A375 (cell line): ENCODE measurements at places on chromosomes 5 and 9. TPM values are rescaled to one million over a fixed set of nuclear protein-coding genes. Genes with fewer than 3 reads are reported as not detected.

PSMD5 gene
- total RNA-seq, result 15.0 and 15.9 TPM in 2 replicates

SVEP1 gene
- 0.72 and 0.98 TPM in 2 replicates for total RNA-seq

ROPN1L gene
- total RNA-seq, result 3.9 and 5.3 TPM in 2 replicates

CCL28 gene
- 11.1 and 12.3 TPM in 2 replicates for total RNA-seq

EGFLAM gene
- 5.3 and 5.5 TPM in 2 replicates for total RNA-seq

SLC1A1 gene
- 10.5 and 10.8 TPM in 2 replicates for total RNA-seq

CYSTM1 gene
- total RNA-seq, result 20.3 TPM in 2 replicates

CRHBP gene
- total RNA-seq, result 0.50 and 0.53 TPM in 2 replicates

FOXI1 gene
- not detected in 2 replicates for total RNA-seq

GCNT4 gene
- total RNA-seq, result not detected in 2 replicates

CXCL14 gene
- 0.11 TPM in 1 of 2 replicates, not detected in the other for total RNA-seq

S1PR3 gene
- total RNA-seq, result not detected in 2 replicates

PCDHGC5 gene
- 1.1 and 1.3 TPM in 2 replicates for total RNA-seq

ELOVL7 gene
- total RNA-seq, result 0.45 and 0.68 TPM in 2 replicates

EGR1 gene
- total RNA-seq, result 10.7 and 16.8 TPM in 2 replicates

RAPGEF6 gene
- total RNA-seq, result 16.3 and 20.0 TPM in 2 replicates

NSG2 gene
- not detected in 2 replicates for total RNA-seq

P4HA2 gene
- total RNA-seq, result 30.6 and 32.3 TPM in 2 replicates

ITK gene
- total RNA-seq, result not detected in 2 replicates

SIGMAR1 gene
- 151 and 169 TPM in 2 replicates for total RNA-seq

GPR150 gene
- not detected in 2 replicates for total RNA-seq

SEMA6A gene
- total RNA-seq, result 2.3 and 3.3 TPM in 2 replicates

SPATA31E1 gene
- not detected in 2 replicates for total RNA-seq

PROB1 gene
- total RNA-seq, result 0.79 and 1.1 TPM in 2 replicates

SPRY4 gene
- total RNA-seq, result 40.5 and 65.7 TPM in 2 replicates

CDH9 gene
- total RNA-seq, result 0.27 TPM in 1 of 2 replicates, not detected in the other

DDX4 gene
- not detected in 2 replicates for total RNA-seq
